ENCODE measurements at places on chromosomes 6 and 20.

- no peak overlapping the region for H3K4me3 ChIP-seq
- H3K36me3 ChIP-seq = no peaks in the 10 kb centered on the region
- H3K27me3 ChIP-seq = no peaks in the 10 kb centered on the region
- no peaks in the 10 kb centered on the region for H3K4me1 ChIP-seq
These were observed 78.2 kb upstream of the ARID1B start for GRCh38 chr6:156699017-156699421.

GRCh38 chr6:128208851-128209580 is 308.2 kb upstream of the THEMIS start:
- H3K27me3 ChIP-seq = no peaks in the 10 kb centered on the region
- no peak overlapping the region for H3K4me3 ChIP-seq
- no peaks in the 10 kb centered on the region for H3K36me3 ChIP-seq
- H3K4me1 ChIP-seq = peaks cover 5% of the 10 kb centered on the region

- H3K36me3 ChIP-seq = peaks cover 2% of the 10 kb centered on the region
- H3K4me3 ChIP-seq = no peak overlapping the region
- H3K27ac ChIP-seq = no peak overlapping the region
- H3K27me3 ChIP-seq = no peaks in the 10 kb centered on the region
- H3K4me1 ChIP-seq = peaks cover 14% of the 10 kb centered on the region
These were observed 10.5 kb downstream of the MANBAL start for GRCh38 chr20:37299718-37300528.

DNA sequence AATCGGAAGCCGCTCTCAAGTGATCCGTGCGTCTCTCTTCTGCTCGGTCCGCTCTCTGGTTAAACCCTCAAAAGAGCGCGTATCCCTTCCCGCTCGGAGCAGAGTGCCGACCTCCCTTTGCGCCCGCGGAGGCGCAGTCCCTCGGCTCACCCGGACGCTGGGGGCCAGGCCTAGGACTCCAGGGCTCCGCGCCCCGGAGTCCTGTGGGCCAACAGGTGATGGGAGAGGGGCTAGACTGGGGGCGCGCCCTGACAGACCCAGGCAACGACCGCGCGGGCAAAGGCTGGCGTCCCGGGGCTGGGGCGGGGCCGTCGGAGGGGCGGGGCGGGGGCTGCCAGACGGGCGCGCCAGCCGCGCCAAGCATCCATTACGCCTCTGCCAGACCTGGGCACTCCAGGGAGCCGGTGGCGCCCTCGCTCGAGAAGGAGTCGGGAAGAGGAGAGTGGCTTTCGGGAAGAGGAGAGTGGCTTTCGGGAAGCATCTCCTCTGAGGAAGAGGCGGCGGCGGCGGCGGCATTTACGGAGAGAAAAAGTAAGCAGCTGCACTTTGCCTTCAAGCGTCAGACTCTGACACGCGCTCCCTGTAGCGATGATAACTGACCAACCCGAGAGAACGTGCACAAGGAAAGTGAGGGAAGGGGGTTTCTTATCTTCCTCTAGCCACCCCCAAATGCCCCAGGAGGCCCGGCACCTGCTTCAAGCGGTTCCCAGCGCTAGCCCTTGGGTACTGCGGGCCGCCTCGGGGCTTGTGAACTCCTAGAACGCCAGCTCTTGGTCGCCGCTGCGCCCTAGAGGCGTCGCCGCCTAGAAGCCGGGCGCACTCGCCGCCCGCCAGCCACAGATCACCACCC is 2.6 kb downstream of the EPHA7 start:
- peaks cover 5% of the 10 kb centered on the region for H3K4me1 ChIP-seq
- H3K27me3 ChIP-seq = peaks cover 6% of the 10 kb centered on the region
- DNase-seq = no peak
- H3K27ac ChIP-seq = peak overlapping the region; percentile 84
- H3K36me3 ChIP-seq = no peaks in the 10 kb centered on the region

DNA sequence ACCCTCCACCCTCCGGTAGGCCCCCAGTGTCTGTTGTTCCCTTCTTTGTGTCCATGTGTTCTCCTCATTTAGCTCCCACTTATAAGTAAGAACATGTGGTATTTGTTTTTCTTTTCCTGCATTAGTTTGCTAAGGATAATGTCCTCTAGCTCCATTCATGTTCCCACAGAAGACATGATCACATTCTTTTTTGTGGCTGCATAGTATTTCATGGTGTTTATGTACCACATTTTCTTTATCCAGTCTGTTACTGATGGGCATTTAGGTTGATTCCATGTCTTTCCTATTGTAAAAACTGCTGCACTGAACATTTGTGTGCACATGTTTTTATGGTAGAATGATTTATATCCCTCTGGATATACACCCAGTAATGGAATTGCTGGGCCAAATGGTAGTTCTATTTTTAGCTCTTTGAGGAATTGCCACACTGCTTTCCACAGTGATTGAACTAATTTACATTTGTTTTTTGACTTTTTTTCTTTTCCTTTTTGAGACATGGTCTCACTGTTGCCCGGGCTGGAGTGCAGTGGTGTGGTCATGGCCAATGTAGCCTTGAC is 4.5 kb downstream of the KPNA5 start:
- H3K27ac ChIP-seq = no peak overlapping the region
- no peaks in the 10 kb centered on the region for H3K36me3 ChIP-seq
- no peak for DNase-seq

DNA sequence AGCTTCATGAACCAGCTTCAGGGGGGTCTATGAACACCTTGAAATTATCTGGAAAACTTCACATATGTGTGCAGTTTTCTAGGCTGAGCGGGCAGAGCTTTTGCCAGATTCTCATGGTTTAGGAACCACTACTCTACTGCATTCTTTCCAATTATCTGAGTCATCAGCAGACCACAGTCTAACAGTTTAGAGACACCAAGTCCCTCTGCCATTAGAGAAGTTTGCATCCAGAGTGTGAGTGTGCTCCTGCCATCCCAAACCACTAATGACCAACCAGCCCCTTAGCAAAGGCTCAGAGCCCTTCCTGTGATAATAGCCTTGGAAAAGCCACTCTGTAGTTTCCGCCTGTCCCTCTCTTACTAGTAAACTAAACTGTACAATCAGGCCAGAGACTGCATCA is 96.8 kb downstream of the PHACTR1 start:
- no peaks in the 10 kb centered on the region for H3K27me3 ChIP-seq
- H3K4me1 ChIP-seq = no peaks in the 10 kb centered on the region
- H3K4me3 ChIP-seq = no peak overlapping the region
- H3K27ac ChIP-seq = no peak overlapping the region
- no peaks in the 10 kb centered on the region for H3K36me3 ChIP-seq

- H3K4me1 ChIP-seq = no peaks in the 10 kb centered on the region
- H3K27ac ChIP-seq = no peak overlapping the region
- H3K27me3 ChIP-seq = no peaks in the 10 kb centered on the region
- no peak overlapping the region for H3K4me3 ChIP-seq
These were observed 231.6 kb downstream of the MAFB start for GRCh38 chr20:40457404-40457803.

GRCh38 chr6:107083921-107084320 is 31.4 kb downstream of the BEND3 start:
- no peaks in the 10 kb centered on the region for H3K4me1 ChIP-seq
- H3K36me3 ChIP-seq = no peaks in the 10 kb centered on the region
- H3K4me3 ChIP-seq = no peak overlapping the region
- H3K27ac ChIP-seq = no peak overlapping the region
- DNase-seq = no peak

- H3K4me3 ChIP-seq = peak overlapping the region; percentile 100
- no peaks in the 10 kb centered on the region for H3K27me3 ChIP-seq
- DNase-seq = no peak
- H3K4me1 ChIP-seq = peaks cover 38% of the 10 kb centered on the region
These were observed 975 bp upstream of the TFAP2A start for GRCh38 chr6:10415617-10416480.

- no peaks in the 10 kb centered on the region for H3K36me3 ChIP-seq
- H3K27me3 ChIP-seq = no peaks in the 10 kb centered on the region
- no peaks in the 10 kb centered on the region for H3K4me1 ChIP-seq
- H3K27ac ChIP-seq = no peak overlapping the region
- no peak overlapping the region for H3K4me3 ChIP-seq
These were observed 21.4 kb upstream of the PI16 start for GRCh38 chr6:36933102-36933501.

- no peak overlapping the region for H3K4me3 ChIP-seq
- H3K27ac ChIP-seq = no peak overlapping the region
- H3K36me3 ChIP-seq = no peaks in the 10 kb centered on the region
- H3K4me1 ChIP-seq = no peaks in the 10 kb centered on the region
These were observed 48.9 kb upstream of the RALGAPA2 start for GRCh38 chr20:20761301-20761700.

GRCh38 chr6:13702809-13703302 is 8.8 kb downstream of the RANBP9 start:
- H3K27me3 ChIP-seq = no peaks in the 10 kb centered on the region
- no peak overlapping the region for H3K4me3 ChIP-seq
- no peak overlapping the region for H3K27ac ChIP-seq
- no peak for DNase-seq
- H3K4me1 ChIP-seq = peaks cover under 1% of the 10 kb centered on the region

DNA sequence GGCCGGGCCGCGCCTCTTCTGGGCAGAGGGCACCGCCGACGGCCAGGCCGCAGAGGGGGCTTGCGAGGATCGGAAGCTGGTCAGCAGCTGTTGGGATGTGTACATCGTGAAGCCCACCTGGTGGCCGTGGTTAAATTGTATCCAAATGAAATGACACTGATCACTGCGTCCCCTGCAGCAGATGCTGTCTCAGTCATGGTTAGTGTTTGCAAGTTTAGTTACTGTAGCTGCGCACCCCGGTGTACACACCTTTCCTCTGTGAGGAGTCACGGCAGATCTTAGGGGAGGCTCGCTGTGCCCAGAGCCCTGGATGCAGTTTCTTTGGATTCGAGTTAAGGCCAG is 653 bp downstream of the NAA20 start:
- H3K4me1 ChIP-seq = peaks cover 26% of the 10 kb centered on the region
- H3K36me3 ChIP-seq = no peaks in the 10 kb centered on the region
- DNase-seq = no peak
- peak overlapping the region; percentile 88 for H3K27ac ChIP-seq

GRCh38 chr6:130143709-130144108 is 79.0 kb downstream of the SAMD3 start:
- H3K27ac ChIP-seq = no peak overlapping the region
- H3K36me3 ChIP-seq = no peaks in the 10 kb centered on the region
- no peaks in the 10 kb centered on the region for H3K27me3 ChIP-seq
- no peak for DNase-seq

DNA sequence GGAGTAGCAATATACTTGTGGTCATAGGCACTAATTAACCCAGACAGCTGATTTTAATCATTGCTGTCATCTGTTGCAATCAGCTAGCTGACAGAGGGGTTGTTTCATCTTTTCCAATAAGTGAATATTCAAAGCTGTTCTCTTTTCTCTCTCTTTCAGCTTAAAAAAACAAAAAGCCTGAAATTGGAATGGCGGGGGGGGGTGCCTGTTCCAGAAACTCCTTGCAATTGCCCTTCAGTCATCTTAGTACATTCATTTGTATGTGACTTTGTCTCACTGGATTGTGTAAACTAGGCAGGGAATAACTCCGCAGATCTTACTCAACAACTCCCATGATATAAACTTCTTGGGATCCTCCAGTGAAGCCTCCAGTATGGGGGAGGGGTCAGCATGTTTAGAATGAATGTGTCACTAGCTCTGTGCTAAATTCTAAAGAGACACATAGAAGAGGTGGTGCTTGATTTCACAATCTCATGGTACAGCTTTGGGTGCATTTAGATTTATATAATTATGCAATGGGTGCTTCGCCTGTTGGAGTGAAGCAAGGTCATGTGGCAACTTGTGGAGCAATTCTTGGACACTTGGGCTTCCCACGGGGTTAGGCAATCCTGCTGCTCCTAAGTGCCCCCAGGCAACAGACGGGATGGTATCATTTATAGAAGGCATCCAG is 40.1 kb downstream of the SLC24A3 start:
- no peaks in the 10 kb centered on the region for H3K36me3 ChIP-seq
- H3K27ac ChIP-seq = no peak overlapping the region
- no peak for DNase-seq
- H3K27me3 ChIP-seq = peaks cover 1% of the 10 kb centered on the region
- H3K4me1 ChIP-seq = no peaks in the 10 kb centered on the region
- H3K4me3 ChIP-seq = no peak overlapping the region

GRCh38 chr20:2709205-2709981 is 16.8 kb downstream of the EBF4 start:
- H3K27me3 ChIP-seq = peaks cover 3% of the 10 kb centered on the region
- no peak overlapping the region for H3K4me3 ChIP-seq
- H3K27ac ChIP-seq = no peak overlapping the region

DNA sequence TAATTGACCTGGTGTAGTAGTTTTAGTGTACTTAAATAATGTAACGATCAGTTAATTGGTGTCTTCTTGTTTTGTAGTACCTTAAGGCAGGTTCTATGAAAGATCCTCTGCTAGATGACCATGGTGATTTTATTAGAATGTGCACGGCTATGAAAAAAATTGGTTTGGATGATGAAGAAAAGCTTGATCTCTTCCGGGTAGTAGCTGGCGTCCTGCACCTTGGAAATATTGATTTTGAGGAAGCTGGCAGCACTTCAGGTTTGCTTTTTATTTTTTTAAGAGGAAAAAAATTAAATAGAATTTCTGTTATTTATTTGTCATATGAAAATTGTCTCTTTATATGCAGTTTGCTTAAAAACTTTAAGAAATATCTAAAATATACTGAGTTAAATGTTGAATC is 99.2 kb downstream of the MYO6 start:
- H3K36me3 ChIP-seq = no peaks in the 10 kb centered on the region
- peaks cover 33% of the 10 kb centered on the region for H3K4me1 ChIP-seq
- no peaks in the 10 kb centered on the region for H3K27me3 ChIP-seq

DNA sequence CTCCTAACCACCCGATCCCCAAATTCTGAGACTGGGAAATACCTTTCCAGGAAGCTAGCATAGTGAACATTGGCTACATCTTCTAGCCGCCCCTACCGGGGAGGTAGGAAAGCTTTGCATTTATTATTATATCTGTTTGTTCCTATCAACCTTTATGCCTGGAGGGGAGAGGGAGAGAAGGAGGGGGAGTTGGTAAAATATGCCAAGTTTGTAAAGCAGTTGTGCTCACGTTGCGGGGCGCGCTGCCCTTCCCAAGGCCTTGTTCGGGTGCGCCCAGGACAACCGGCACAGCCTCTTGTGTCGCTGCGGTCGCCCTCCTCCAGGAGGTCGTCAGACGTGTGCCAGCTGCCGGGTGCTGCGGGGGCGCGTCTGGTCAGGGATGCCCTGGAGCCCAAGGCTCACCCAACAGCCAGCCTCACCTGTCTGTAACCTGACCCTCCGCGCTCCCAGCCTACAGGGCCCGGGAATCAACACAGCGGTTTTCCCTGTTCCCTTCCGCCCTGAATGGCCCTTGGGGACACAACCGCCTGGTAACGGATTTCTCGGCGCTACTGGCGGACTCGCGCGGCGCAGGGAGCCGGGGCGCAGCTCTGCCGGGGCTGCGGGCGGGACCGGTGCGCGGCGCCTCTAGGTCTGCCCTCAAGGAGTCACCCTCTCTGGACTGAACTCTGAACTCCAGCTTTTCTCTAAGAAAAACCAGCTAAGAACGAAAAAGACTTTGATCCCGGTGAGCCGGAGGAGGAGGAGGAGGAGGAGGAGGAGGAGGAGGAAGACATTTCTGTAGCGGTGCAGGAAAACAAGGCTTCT is 1.1 kb upstream of the OVOL2 start:
- H3K4me3 ChIP-seq = peak overlapping the region; percentile 32
- H3K36me3 ChIP-seq = no peaks in the 10 kb centered on the region
- DNase-seq = no peak
- H3K4me1 ChIP-seq = peaks cover 9% of the 10 kb centered on the region
- H3K27ac ChIP-seq = no peak overlapping the region

GRCh38 chr20:34986311-34987287 is 30.9 kb downstream of the MYH7B start:
- no peak overlapping the region for H3K27ac ChIP-seq
- no peaks in the 10 kb centered on the region for H3K36me3 ChIP-seq
- DNase-seq = no peak
- no peaks in the 10 kb centered on the region for H3K4me1 ChIP-seq
- H3K27me3 ChIP-seq = no peaks in the 10 kb centered on the region
